ENCODE measurements at places on chromosomes 13 and 19.
A peak's percentile ranks its signal among the peaks of the same experiment; 100 is the strongest.

GRCh38 chr13:44040070-44040817 is 160.5 kb downstream of the LACC1 start:
- DNase-seq = no peak

DNA sequence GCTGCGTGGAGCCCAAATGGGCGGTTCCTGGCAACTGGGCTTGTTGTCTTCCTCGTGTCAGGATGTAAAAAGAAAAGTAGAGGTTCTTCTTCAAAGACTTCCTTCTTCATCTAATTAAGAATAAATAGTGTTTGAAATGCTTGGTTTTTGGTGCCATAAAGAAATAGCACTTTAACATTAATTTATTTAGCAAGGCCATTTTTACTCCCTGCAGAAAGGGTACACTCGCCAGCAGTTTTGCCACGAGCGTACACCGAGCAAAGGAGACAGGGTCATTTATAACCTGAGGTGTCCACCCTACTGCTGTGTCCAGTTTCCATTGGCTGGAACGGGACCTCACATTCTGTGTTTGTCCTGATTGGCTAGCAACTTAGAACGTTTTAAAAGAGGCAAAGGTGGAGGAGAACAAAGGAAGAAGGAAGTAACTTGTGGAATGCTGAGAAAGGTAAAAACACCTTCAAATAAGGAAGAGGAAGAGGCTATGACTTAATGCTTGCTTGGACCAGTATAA is 21.8 kb upstream of the OR10H1 start:
- no peak for DNase-seq

DNA sequence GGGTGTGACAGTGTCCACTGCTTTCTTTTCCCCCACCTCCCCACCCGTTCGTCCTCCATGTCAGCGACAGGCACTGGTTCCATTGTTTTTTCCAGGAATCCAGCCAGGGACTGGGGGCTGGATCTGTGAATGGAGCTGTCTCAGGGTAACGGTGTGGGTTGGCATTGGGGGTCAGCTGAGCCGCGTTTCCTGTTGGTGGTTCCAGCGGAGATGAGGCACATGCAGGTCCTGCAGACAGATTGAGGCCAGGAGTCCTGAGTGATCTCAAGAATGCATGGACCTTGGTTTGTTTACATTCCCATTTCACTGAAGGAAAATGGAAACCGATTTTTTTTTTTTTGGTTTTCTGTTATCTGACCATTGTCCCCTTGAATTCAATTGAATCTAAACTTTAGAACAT is 303.9 kb downstream of the FGF9 start:
- DNase-seq = no peak

DNA sequence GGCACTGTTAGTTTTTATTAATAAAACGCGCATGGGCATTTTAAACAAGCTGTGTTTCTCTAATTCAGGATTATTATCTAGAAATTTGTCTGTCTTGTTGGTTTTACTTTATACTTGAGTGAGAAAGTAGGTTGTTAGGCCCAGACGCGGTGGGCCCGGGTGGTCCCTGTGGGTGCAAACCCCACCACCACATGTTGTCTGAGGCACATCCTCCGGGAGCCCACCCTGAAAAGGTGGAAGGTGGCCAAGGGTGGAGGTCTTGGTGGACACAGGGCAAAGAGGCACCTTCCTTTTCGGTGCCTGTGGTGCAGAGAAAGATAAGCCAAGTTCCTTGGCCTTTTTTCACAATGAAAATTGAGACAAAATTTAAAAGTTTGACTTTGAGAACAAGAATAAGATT is 16.6 kb downstream of the ATP4B start:
- DNase-seq = no peak

- DNase-seq = no peak
Observed at GRCh38 chr19:35860436-35860817, 3.7 kb downstream of the KIRREL2 start.

DNA sequence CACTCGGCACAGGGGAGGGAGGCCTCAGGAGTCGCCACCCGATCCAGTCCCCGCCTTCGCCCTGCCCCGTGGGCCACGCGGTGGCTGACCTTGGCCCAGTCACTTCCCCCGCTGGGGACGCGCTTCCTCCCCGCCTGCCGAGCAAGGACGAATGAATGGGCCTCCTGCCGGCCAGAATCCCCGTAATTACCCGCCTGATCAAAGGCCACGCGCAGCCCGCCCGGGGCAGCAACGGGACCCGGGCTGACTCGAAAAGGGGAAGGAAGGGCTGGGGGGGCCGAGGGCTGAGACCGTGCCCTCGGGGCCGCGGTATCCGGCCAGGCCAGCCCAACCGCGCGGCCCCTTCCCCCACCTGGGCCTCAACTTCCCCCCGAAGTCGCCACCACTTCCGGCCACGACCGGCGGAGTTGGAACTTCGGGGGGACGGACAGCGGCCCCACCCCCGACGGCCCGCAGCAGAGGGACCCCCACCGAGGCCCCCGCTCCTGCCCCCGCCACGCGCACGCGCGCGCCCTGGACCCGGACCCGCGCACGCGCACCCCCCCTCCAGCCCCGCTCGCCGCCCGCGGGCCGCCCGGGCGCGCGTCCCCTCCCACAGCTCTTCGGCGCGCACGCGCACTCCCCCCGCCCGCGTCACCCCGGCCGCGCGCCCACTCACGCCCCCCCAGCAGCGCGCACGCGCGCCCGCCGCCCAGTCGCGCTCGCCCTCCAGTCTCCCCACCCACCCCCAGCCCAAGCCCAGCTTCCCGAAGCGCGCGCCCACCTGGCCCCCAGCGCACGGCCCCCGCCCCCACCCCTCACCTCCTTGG is 520 bp downstream of the ZNF787 start:
- peak; percentile 45 for DNase-seq

DNA sequence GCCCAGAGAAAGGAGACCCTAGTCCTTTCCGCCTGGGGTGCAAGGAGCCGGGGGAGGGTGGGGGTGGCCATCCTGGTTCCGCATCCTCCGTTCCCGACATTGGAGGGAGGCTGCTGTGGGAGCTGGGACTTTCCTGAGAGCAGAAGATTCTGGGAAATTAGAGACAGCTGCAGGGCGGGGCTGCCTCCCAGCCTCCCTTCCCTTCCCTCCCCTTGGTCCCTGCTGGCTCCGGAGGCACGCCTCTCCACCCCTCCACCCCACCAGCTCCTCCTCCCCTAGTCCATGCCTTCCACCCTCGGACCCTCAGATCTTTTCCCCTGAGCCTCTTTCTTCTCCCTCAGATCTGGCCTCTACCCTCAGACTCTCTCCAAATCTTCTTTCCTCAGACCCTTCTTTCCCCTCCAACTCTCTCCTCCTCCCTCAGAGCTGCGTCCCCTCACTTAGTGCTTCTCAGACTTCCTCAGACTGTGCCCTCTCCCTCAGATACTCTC is 3.1 kb upstream of the BCL3 start:
- DNase-seq = no peak

- DNase-seq = no peak
Observed at GRCh38 chr13:37736045-37736444, 133.5 kb downstream of the TRPC4 start.

DNA sequence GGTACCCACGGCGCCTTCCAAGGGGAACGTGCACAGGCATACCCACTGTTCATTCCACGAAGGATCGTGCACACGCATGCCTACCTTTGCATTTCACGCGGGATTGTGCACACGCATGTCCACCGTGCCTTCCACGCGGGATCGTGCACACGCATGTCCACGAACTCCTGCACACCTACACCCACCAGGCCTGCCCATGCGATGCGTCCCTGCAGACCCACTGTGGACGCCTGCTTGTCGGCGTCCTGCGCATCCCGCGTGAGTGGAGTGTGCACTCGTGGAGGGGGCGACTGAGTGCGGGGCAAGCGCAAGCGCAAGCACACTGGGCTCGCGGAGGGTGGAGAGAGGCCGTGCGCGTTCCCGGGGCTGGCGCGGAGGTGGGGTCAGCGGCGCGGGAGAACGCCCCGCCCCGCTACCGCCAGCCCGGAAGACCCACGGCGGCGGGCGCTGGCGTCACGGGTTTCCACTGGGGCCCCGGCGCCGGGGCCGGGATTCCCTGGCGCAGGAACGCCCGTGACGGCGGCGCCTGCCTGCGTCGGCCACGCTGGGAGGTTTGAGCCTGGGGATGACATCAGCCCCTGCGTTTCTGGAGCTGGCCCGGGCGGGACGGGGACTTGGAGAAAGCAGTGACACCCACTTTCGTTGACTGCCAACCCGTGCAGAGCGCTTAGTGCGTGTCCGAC is 18.7 kb downstream of the GADD45B start:
- peak; percentile 25 for DNase-seq

DNA sequence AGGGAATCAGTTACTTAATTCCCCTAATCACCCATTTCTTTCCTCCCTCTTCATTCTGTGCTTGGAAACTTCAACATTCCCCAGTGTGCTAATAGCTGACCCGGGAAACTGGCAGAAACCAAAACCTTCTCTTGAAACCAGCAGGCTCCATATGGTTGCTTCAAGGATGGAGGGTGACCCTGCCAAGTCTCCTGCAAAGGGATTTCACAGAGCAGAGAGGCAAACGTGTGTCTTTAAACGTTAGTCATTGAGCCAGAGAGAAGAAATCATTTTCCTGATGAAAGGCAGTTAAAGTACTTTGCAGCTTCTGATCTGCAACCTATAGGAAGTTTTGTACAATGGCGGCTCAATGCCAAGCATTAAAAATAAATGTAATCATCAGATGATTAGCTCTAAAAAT is 220.9 kb downstream of the POU4F1 start:
- DNase-seq = no peak

- DNase-seq = peak; percentile 80
Observed at GRCh38 chr13:52455677-52456041, 381 bp downstream of the CKAP2 start.

GRCh38 chr13:23579896-23580683 is 9.9 kb downstream of the TNFRSF19 start:
- DNase-seq = no peak

GRCh38 chr13:34044660-34045080 is 226.7 kb downstream of the RFC3 start:
- no peak for DNase-seq

DNA sequence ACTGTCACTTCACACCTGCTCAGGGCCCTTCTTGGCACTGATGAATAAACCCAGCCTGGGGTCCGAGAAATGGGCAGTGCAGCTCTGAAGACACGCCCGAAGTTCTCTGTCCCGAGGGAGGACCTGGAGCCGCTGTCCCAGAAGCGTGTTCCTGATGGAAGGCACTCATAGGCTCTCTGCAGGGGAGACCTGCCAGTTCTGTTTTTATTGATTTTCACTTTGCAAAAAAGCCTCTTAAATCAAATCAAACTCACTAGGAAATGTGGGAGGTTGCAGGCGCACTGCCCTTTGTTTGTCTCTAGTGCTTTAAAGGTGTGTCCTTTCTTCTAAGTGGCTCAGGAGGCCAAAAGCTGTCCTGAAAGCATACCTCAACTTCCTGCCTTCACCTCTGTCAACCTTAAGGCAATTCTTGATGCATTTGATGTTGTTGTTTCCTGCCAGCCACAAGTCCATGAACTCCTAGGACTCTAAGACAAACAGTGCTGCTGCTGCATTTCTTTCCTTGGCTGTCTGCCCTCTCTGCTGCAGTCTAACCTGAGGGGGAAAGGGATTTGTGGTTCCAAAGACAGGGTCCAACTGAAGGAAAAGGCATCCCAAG is 663.2 kb downstream of the UQCRFS1 start:
- DNase-seq = no peak

DNA sequence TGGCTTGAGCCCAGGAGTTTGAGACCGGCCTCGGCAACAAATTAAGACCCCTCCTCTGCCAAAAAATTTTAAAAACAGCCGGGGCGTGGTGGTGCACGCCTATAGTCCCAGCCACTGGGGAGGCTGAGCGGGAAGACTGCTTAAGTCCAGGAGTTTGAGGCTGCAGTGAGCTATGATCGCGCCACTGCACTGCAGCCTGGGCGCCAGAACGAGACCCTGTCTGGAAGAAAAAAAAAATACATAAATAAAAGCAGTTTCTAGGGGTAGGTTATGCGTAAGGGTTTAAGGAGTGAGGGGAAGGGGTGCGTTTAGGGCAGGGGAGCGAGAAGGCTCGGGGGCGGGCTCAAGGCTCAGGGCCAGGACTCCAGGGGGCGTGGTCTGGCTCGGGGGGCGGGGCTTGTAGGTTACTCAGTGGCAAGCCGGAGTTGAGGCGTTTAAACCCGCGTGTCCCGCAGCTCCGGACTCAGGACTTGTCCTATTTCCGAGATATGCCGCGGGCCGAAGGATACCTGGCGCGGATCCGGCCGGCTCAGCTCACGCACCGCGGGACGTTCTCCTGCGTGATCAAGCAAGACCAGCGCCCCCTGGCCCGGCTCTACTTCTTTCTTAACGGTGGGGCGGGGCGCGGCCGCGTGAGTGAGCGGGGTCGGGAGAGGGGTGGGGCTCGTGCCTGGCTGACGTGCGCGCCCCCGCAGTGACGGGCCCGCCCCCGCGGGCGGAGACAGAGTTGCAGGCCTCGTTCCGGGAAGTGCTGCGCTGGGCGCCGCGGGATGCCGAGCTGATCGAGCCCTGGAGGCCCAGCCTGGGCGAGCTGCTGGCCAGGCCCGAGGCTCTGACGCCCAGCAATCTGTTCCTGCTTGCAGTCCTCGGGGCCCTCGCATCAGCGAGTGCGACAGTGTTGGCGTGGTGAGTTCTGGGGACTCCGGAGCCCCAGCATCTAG is 10.7 kb downstream of the SPACA6 start:
- peak; percentile 91 for DNase-seq

DNA sequence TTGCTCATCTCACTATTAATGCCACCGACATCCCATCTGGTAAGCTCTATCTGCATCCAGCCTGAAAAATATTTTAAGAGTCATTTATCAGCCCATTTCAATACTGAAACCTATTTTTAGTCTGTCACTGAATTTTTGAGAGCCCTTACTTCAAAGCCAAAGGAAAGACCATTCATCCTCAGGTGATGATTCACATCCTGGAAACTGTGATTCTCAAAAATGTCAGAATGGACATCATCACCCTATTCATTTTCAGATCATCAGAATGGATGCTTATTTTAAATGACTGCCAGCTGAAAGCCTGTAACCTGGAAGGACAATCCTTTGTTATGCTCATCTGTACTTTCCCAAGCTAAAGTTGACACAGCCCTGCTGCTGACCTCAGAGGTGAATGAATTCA is 27.0 kb downstream of the TNFSF11 start:
- DNase-seq = no peak

DNA sequence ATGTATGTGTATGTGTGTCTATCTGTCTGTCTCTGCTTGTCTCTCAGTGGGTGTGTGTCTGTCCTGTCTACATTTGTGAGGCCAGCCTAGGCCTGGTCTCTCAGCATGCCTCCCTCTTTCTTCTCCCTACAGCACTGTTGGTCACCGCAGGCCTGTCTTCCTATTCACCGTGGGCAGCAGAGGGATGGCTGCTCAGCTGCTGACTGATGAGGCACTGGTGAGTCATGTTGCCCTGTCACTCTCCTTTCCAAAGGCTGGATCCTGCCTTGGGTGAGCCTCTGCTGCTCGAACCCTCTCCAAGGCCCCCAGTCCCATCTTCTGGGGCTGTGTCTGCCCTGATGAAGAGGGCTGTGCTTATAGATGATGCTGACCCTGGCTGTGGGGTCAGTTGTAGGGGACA is 6.3 kb downstream of the ZNF71 start:
- DNase-seq = no peak

DNA sequence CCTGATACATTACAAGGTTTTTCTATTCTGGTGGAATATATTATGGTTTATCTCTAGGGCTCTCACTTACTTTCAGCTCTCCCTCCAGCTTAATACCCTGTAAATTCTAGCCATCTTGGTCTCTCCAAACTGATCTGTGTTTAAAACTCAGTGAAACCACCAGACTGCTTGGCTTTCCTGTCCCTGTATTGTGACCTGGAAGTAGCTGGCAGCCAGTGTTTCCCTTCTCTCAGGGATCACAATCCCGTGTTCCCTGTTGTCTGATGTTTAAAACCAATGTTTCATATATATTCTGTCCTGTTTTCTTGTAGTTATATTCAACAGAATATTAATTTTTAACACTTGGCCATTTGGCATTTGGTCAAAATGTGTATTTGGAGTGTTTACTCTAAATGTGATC is 8.0 kb downstream of the AKAP11 start:
- DNase-seq = no peak

- no peak for DNase-seq
Observed at GRCh38 chr13:41409611-41410010, 47.7 kb upstream of the RGCC start.

Measured in progenitor cell of endocrine pancreas (in vitro differentiated cells).